ENCODE measurements at places on chromosomes 3 and 15.

- DNase-seq = no peak
These were observed 9.0 kb upstream of the ADGRG7 start for GRCh38 chr3:100600181-100601042.

DNA sequence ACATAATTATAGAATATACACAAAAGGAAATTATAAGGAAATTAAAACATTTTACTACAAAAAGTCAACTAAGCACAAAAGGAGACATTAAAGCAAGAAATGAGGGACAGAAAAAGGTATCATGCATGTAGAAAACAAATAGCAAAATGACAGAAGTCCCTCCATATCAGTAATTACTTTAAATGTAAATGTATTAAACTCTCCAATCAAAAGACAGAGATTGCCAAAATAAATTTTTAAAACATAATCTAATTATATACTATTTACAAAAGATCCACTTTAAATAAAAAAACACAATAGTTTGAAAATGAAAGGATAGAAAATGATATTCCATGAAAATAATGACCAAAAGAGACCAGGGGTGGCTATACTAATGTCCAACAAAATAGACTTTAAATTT lies 123.7 kb downstream of the MEX3B start:
- DNase-seq = no peak

DNA sequence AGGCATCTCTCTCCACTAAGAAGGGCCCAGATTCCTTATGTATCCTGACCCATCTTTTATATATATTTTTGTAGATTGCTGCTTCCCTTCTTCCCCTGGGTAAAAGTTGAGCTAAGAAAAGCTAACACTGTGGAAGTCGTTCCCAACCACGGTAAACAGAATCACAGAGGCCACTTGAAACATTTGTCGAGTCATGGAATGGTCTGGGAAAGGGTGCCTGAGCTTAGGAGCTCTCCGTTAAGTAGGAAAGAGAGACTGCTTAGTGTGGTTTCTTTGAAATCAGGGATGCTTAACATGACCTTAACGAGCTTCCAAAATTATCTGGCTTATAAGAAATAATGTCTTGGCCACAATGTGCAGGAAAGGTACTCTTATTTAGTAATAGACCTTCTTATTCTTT lies 45.6 kb downstream of the ARNT2 start:
- no peak for DNase-seq

GRCh38 chr3:126854666-126855065 lies 128.2 kb upstream of the PLXNA1 start:
- DNase-seq = no peak

DNA sequence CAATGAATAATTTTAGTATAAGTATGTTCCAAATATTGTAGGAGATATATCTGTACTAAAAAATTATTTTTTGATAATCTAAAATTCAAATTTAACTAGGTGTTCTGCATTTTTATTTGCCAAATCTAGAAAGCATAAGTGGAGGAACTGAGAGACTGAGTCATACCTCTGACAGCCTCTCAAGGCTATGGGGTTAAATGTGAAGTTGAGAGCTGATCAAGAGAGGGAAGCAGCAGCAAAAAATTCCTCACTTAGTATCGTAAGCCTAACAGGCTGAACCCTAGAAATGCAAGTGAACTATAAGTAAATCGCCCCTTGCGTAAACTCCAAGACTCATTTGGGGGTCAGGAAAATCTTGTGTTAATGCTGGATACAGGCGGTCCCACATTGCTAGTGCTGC lies 12.8 kb upstream of the TOPAZ1 start:
- DNase-seq = no peak

Measured in prostate gland (tissue), 2 donors.